Colonic mucosa (tissue), 4 donors: ENCODE measurements at places on chromosomes 3 and 15. TPM values are rescaled to one million over a fixed set of nuclear protein-coding genes. Genes with fewer than 3 reads are reported as not detected.

DNA sequence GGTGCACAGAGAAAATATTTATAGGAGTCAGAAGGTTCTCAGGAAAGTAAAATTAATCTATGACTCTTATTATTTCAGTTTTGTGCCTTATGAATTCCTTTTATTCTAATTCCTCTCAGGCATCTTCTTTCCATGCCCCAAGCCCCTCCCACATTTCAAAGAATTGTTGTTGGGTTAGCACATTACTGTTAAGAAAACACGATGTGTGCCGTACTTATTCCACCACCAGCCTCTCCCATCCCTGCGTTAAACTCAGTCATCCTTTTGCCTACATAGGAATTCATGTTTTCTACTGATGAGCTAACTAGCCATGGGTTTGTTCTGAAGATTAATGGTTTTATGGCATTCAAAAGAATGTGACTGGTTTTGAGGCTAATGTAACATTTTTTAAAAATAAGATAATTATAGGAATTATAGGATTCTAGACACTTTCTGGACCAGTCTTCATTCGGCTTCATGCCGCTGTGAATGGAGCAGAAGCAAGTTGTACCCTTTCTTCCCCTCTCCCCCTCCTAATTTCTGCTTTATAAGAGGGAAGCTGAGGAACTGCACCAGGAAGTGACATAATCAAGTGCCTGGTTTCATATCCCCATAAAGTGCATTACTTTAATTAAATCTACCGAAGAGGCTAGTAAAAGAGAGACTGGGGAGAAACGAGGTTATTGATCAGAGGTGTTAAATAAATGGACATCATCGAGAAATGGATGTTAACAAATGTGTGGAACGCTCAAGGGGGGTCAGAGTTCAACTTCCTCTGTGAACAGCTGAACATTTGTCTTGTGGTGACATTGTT is 12.3 kb upstream of the MB21D2 start:
- no peaks in the 10 kb centered on the region for H3K27me3 ChIP-seq
- no peak overlapping the region for H3K27ac ChIP-seq
- no peaks in the 10 kb centered on the region for H3K36me3 ChIP-seq
- no peak for DNase-seq

- no peak overlapping the region for H3K27ac ChIP-seq
- H3K27me3 ChIP-seq, result no peaks in the 10 kb centered on the region
- no peak for DNase-seq
- H3K4me1 ChIP-seq, result no peaks in the 10 kb centered on the region
Observed at GRCh38 chr3:21226086-21226485, 524.9 kb downstream of the ZNF385D start.

DNA sequence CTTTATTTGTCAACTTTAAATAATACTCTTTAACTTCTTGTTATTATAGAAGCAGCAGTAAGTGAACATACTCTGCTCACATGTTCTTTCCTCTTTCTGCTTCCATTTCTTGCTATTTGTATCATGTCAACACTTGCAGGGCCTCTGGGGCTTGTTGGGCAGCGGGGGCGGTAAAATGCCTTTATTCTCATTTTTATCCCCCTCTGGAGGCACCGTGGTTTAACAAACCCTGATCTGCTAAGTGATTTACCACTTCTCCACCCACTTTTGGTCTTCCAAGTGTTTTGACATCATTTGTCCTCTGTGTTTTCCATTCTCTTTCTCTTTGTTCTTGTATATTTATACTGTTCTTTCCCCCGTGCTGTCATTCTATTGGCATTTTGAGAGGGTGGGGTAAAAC is 33.9 kb downstream of the SCN10A start:
- DNase-seq, result no peak
- H3K27me3 ChIP-seq, result no peaks in the 10 kb centered on the region
- H3K4me3 ChIP-seq, result no peak overlapping the region
- no peaks in the 10 kb centered on the region for H3K36me3 ChIP-seq

The CNTN4 gene
- 8.2 TPM for total RNA-seq

The C3orf22 gene
- total RNA-seq, result not detected

- peaks cover 9% of the 10 kb centered on the region for H3K4me1 ChIP-seq
- no peaks in the 10 kb centered on the region for H3K27me3 ChIP-seq
- H3K27ac ChIP-seq, result peak overlapping the region; percentile 69
- no peaks in the 10 kb centered on the region for H3K36me3 ChIP-seq
- peak; percentile 52 for DNase-seq
- no peak overlapping the region for H3K4me3 ChIP-seq
Observed at GRCh38 chr15:39393575-39394335, 187.1 kb upstream of the THBS1 start.

The TLNRD1 gene
- 33.3 TPM for total RNA-seq

GRCh38 chr3:42652611-42653302 is 740 bp upstream of the ZBTB47 start:
- H3K4me1 ChIP-seq, result no peaks in the 10 kb centered on the region
- peak; percentile 75 for DNase-seq
- peak overlapping the region; percentile 48 for H3K27ac ChIP-seq
- H3K4me3 ChIP-seq, result peak overlapping the region; percentile 64

- no peak overlapping the region for H3K27ac ChIP-seq
- H3K4me1 ChIP-seq, result no peaks in the 10 kb centered on the region
- DNase-seq, result no peak
- no peaks in the 10 kb centered on the region for H3K27me3 ChIP-seq
- H3K36me3 ChIP-seq, result no peaks in the 10 kb centered on the region
Observed at GRCh38 chr3:15347737-15348110, 15.3 kb upstream of the SH3BP5 start.

DNA sequence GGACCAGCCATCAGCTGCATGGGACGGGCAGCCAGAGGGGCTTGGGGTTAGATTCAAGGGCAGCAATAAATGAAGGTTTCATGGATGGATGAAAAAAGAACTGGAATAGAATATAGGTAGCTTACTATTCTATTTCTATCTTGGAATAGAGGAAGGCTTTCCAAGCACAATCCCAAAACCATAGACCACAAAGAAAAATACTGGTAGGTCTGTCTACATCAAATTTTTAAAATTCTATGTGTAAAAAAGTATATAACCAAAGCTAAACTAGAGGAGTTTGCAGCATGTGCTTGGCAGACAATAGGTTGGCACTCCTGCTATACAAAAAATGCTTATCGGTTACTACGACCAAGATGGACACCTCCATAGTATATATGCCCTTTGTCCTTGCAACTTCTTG is 7.2 kb upstream of the FBLN2 start:
- H3K27me3 ChIP-seq, result peaks cover 1% of the 10 kb centered on the region
- H3K4me1 ChIP-seq, result no peaks in the 10 kb centered on the region
- H3K27ac ChIP-seq, result no peak overlapping the region
- H3K36me3 ChIP-seq, result no peaks in the 10 kb centered on the region

The ITIH3 gene
- total RNA-seq, result 0.82 TPM

DNA sequence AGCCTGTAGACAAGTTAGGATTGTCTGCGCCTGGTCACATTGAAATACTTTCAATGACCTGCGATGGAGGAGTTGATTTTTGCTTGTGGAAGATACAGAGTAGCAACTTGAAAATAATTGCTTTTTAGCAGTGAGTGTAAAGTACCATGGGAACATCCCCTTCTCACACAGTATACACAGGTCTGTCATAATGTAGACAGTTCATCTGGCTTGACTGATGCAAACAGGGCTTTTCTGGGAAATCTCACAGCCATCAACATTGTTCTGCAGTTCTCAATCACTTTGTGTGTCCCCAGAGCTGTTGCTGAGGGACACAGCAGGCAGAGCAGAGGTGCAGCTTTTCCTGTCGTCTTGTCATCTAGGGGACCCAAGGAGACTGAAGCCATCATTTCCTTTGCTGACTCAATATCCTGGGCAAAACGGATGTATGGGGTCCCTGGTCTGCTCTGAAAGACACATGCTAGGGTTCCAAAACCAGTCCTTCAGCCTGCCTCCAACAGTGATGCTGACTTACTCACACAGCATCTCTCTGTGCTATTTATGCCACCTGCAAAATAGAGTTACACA is 5.3 kb upstream of the REC114 start:
- H3K4me3 ChIP-seq, result no peak overlapping the region
- no peak for DNase-seq
- no peaks in the 10 kb centered on the region for H3K27me3 ChIP-seq
- H3K36me3 ChIP-seq, result no peaks in the 10 kb centered on the region
- no peaks in the 10 kb centered on the region for H3K4me1 ChIP-seq
- H3K27ac ChIP-seq, result no peak overlapping the region

The GFM1 gene
- 40.9 TPM for total RNA-seq

The SH2D7 gene
- total RNA-seq, result 1.6 TPM

GRCh38 chr15:50143255-50143860 is 24.3 kb upstream of the ATP8B4 start:
- no peaks in the 10 kb centered on the region for H3K27me3 ChIP-seq
- no peak overlapping the region for H3K4me3 ChIP-seq
- H3K27ac ChIP-seq, result no peak overlapping the region

- DNase-seq, result no peak
- no peaks in the 10 kb centered on the region for H3K36me3 ChIP-seq
- H3K27ac ChIP-seq, result no peak overlapping the region
- no peaks in the 10 kb centered on the region for H3K27me3 ChIP-seq
Observed at GRCh38 chr3:36751326-36751725, 13.0 kb downstream of the DCLK3 start.
